ENCODE measurements at places on chromosomes 12 and 14.

- DNase-seq, result no peak
Measured at GRCh38 chr12:106585521-106586277, 2.9 kb downstream of the RFX4 start.

GRCh38 chr12:31020385-31021166 lies 53.1 kb upstream of the DDX11 start:
- no peak for DNase-seq

- no peak for DNase-seq
Measured at GRCh38 chr14:61492474-61492873, 171.1 kb downstream of the PRKCH start.

- DNase-seq, result no peak
Measured at GRCh38 chr14:94114589-94115057, 4.1 kb downstream of the IFI27 start.

- DNase-seq, result no peak
Measured at GRCh38 chr12:64696080-64696741, 63.0 kb downstream of the GNS start.

GRCh38 chr14:76500011-76500410 lies 124.1 kb downstream of the ESRRB start:
- peak; percentile 14 for DNase-seq

DNA sequence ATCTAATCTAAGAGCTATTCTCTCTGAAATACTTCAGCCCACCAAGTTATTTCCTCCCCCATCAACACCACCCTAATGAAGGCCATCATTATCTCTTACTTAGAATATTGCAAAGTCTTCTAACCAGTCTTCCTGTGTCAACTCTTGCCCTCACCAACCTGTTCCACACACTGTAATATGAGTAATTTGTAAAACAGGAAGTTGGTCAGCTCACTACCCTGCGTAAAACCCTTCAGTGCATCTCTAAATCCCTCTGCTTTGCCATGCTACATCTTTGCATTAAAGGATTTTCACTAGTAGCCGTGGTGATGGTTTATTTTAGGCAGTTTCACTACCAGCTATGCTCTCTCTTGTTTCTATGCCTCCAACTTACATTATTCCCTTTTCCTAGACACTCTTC lies 70.0 kb downstream of the KIF21A start:
- no peak for DNase-seq

GRCh38 chr12:112165624-112166023 lies 40.3 kb downstream of the TRAFD1 start:
- no peak for DNase-seq

- DNase-seq, result no peak
Measured at GRCh38 chr12:22473212-22473611, 71.1 kb downstream of the C2CD5 start.

DNA sequence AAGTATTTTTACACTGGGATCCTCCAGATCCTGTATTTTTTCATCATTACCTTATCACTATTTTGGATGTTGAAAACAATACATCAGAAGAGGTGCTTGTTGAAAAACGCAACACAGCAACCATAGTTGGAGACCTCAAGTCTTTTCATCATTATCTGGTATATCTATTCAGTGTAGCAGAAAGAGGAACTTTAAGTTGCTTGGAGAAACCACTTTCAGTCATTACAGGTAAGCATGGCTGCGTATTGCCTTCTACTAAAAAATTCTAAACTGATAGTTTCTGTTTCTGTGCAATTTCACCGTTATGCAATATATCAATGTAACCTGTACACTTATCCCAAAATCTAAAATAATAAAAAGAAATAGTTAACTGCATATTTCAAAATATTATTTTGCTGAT lies 32.2 kb upstream of the PTPRQ start:
- DNase-seq, result no peak

- DNase-seq, result peak; percentile 17
Measured at GRCh38 chr12:53099071-53099882, 1.8 kb downstream of the IGFBP6 start.
